ENCODE measurements at places on chromosomes 7 and 10.

- no peaks in the 10 kb centered on the region for H3K4me1 ChIP-seq
- peaks cover 28% of the 10 kb centered on the region for H3K27me3 ChIP-seq
- H3K4me3 ChIP-seq, result no peak overlapping the region
- no peaks in the 10 kb centered on the region for H3K36me3 ChIP-seq
- H3K27ac ChIP-seq, result no peak overlapping the region
Measured at GRCh38 chr7:24279512-24279911, 4.5 kb upstream of the NPY start.

DNA sequence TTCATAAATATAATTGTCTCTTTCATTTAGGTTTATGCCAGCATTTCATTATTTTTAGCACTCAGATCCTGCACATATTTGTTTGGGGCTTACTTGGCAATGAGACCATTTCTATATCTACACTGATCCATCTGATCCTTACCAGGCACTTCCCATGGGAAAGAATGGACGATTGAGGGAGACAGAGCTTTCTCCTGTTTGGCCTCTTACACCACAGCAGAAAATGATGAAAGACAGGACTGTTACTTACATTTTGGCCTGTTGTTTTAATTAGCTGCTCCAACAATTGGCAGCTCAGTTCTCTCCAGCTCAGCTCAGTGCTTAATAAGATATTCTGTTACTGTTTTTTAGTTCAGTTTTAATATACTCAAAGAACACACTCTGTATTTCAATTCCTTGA is 77.6 kb upstream of the RSU1 start:
- H3K27me3 ChIP-seq, result no peaks in the 10 kb centered on the region
- H3K36me3 ChIP-seq, result peaks cover 6% of the 10 kb centered on the region
- H3K4me1 ChIP-seq, result peaks cover 9% of the 10 kb centered on the region
- no peak for DNase-seq

DNA sequence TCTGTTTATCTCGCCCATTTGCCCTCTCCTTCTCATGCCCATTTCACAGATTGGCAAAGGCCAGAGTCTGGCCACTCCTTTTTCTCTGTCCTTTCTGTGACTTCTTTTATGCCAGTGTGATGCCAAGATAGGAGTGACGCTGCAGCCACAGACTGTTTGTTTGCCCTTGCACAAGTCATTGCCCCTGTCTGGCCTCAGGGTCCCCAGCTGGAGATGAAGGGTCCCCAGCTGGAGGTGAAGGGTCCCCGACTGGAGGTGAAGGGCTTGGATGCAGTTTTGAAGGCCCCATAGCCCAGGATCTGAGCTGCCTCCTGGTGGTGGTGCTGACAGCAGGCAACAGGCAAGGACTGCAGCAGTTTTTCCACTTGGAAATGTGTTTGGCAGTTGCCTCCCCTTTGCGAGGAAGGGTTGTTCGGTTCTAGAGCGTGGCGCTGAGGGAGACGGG is 50.8 kb upstream of the SLC29A3 start:
- no peak for DNase-seq
- no peak overlapping the region for H3K27ac ChIP-seq
- H3K4me3 ChIP-seq, result no peak overlapping the region
- no peaks in the 10 kb centered on the region for H3K27me3 ChIP-seq

DNA sequence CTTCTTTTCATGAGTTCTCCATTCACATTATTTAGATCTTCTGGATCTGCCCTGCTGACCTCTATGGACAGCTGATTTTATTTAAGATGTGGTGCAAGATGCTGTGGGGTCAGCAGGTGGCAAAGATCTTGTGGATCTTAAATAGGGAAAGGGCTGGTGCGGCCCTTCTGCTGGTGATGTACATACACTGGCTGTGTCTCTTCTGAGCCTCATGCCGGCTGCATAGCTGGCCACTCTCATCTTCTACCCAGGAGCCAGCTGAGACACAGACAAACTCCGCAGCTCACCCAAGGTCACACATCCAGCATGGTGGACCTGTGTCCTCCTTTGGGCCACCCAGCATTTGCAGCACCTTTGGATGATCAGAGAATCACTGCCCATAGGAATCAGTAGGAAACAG is 9.7 kb downstream of the RBP3 start:
- no peak overlapping the region for H3K27ac ChIP-seq
- H3K27me3 ChIP-seq, result no peaks in the 10 kb centered on the region
- H3K4me1 ChIP-seq, result no peaks in the 10 kb centered on the region
- no peak for DNase-seq
- H3K4me3 ChIP-seq, result no peak overlapping the region

GRCh38 chr7:142717453-142717852 is 31.8 kb upstream of the PRSS1 start:
- H3K27me3 ChIP-seq, result no peaks in the 10 kb centered on the region
- no peak overlapping the region for H3K27ac ChIP-seq
- no peaks in the 10 kb centered on the region for H3K36me3 ChIP-seq
- DNase-seq, result no peak
- H3K4me3 ChIP-seq, result no peak overlapping the region

- H3K4me1 ChIP-seq, result no peaks in the 10 kb centered on the region
- H3K27me3 ChIP-seq, result peaks cover 10% of the 10 kb centered on the region
- DNase-seq, result no peak
- no peak overlapping the region for H3K4me3 ChIP-seq
- no peaks in the 10 kb centered on the region for H3K36me3 ChIP-seq
Measured at GRCh38 chr10:77700086-77700485, 62.5 kb upstream of the KCNMA1 start.

GRCh38 chr10:53314876-53315275 is 542.3 kb upstream of the MBL2 start:
- no peak for DNase-seq
- no peaks in the 10 kb centered on the region for H3K27me3 ChIP-seq
- H3K4me3 ChIP-seq, result no peak overlapping the region
- peaks cover 5% of the 10 kb centered on the region for H3K4me1 ChIP-seq
- H3K27ac ChIP-seq, result no peak overlapping the region
- H3K36me3 ChIP-seq, result no peaks in the 10 kb centered on the region

DNA sequence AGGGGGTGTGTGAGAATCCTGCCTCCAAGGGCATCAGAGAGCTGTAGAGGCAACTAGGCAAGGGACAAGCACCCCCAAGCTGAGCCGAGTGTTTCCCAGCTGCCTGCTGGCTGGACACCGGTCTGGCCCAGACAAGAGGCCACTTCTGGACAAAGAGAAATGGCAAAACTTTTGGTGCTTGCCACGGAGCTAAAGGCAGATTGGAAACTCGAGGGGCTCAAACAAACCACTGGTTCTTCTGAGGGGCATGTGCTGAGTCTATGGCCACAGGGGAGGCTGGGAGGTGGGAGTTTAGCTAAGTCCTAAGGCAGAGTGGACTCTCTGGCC is 66.5 kb upstream of the INPP5A start:
- no peak for DNase-seq
- peaks cover 5% of the 10 kb centered on the region for H3K4me1 ChIP-seq
- H3K27ac ChIP-seq, result no peak overlapping the region
- H3K36me3 ChIP-seq, result no peaks in the 10 kb centered on the region

Measured in type B pancreatic cell (in vitro differentiated cells).